Stimulated activated CD8-positive, alpha-beta memory T cell treated with anti-CD3 and anti-CD28 coated beads, Interleukin-4, amount 100 ng/mL, for 48 hours (primary cell): ENCODE measurements at places on chromosomes 5 and 9.

DNA sequence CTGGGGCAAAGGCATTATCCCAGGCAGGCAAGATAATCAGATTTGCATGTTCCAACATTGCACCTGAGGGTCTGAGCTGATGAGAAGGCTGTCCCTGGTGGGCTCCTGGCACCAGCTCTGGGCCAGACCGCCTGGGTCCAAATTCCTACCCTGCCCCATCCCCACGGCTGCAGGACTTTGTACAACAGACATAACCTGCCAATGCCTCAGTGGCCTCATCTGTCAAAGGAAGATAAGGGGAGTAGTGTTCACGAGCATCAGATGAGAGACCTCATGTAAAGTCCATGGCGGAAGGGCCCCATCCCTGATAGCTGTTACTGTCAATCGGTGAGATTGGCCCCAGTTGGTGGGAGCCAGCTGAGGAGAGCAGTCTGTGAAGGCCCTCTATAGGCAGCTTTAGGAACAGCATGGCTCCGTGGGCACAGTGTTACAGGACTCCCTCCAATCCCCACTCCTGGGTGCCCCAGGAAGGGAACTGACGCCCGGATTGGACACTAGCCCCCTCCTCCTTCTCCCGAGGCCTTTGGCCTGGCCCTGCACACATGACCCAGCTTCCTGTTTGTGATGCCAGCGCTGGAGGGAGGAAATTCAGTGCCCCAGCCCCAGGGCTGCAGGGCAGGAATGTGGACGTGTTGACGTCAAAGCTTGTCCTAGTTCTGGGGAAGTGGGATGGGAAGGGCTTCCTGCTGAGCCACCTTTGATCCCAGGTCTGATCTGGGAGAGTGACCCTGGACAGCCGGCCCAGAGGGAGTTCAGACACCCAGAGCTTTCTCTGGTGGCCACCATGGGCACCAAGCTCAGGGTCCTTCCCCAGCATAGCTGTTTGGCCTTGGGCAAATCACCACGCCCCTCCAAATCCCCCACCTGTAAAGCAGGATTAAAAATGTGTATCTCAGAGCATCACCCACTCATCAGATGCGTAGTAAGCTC lies 56.2 kb downstream of the DUSP1 start:
- peak; percentile 82 for DNase-seq

DNA sequence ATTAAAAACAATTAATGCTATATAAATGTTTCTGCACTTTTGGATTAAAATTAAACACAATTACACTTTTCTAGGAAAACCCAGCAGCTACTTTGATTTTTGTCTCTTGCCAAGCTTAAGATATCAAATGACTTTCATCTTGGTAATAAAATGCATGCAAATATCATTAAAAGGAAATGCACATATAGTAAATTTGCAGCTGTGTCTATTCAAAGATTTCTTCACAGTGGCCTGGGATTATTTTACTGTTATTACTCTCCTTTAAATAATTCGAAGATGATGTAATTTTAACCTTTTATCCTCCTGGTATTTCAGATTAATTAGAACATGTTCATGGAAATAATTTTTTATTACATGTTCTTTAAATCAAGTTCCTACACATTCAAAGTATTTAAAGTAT lies 529.5 kb upstream of the RGMB start:
- DNase-seq: no peak

DNA sequence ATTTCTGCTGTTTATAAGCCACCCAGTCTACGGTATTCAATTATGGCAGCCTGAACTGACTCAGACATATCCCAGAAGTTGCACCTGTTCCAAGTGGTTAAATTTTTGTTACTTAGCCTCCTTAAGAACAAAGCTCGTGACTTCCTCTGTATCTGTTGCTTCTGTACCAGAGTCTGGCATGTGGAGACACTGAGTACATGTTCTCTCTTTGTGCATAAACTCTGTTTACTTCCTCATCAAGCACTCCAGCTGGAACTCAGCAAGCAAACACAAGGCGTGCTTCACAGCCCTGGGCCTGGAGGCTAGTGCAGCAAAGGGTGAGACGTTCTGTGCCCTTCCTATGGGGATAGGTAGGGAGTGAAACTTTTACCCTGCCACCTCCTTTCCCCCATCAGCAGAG lies 19.0 kb downstream of the C9orf152 start:
- DNase-seq: no peak

DNA sequence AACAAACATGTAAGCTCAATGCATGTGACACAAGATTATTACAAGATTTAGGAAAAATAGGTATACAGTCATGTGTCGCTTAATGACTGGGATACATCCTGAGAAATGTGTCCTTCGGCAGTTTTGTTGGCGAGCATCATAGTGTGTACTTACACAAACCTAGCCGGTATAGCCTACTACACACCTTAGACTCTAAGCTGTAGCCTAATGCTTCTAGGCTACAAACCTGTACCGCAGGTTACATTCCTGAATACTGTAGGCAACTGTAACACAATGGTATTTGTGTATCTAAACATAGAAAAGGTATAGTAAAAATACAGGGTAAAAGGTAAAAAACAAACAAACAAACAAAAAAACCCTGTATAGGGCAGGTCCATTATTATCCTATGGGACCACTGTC lies 27.7 kb downstream of the MSX2 start:
- no peak for DNase-seq

- no peak for DNase-seq
Measured at GRCh38 chr9:28801144-28801799, 1228.0 kb upstream of the C9orf72 start.

DNA sequence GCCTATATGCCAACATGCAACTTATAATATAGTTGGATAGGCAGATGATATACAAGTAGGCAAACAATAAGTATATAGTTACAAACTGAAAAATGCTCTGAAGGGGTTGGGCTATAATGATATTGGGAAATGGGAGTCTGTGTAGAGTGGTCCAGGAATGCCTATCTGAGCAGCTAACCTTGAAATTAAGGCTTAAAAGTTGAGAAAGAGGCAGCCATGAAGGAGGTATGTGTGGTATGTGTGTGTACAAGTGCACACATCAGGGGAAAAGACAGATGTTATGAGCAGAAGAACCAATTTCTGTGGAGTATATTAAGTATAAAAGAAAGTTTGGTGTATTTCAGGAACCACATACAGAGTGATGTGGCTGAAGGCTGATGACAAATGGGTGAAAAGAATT lies 154.9 kb upstream of the PAPPA start:
- DNase-seq: no peak

- DNase-seq: no peak
Measured at GRCh38 chr9:99523838-99524237, 297.8 kb upstream of the NR4A3 start.

- no peak for DNase-seq
Measured at GRCh38 chr5:73682176-73682575, 56.2 kb downstream of the ARHGEF28 start.

DNA sequence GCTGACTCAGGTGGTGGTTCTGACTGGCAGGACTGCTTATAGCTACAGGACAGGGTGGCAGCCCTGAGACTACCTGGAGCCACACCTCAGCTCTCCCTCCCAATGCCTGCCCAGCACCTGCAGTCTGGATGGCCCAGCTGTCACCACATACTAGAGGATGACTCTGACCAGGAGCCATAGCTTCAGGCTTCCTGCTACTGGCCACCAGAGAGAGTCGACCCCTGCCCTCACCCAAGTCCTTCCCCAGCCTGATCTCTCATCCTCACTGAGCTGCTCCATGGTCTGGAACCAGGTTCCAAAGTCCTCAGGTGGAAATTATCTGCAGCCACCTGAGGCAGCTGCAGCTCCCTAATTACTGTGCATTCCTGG lies 25.6 kb upstream of the TDRD7 start:
- DNase-seq: no peak

- DNase-seq: no peak
Measured at GRCh38 chr5:81093536-81094196, 133.5 kb downstream of the RASGRF2 start.

- no peak for DNase-seq
Measured at GRCh38 chr5:36059571-36060419, 6.9 kb downstream of the UGT3A2 start.

DNA sequence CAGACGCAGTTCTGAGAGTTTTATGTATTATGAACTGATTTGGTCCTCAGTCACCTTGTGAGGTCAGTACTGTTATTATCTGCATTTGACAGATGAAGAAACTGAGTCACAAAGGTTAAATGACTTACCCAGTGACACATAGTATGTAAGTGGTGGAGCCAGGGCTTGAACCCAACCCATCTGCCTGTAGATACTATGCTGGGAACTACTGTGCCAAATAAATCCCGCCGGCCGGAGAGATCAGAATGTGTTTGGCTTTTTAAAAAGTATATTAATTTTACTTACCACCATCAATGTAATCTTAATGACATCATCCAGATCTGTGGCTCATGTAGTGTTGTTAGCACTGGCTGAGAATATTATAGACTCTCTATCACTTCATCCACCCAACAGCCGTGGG lies 80.8 kb downstream of the ZNF618 start:
- no peak for DNase-seq

GRCh38 chr5:156824800-156825199 lies 25.3 kb upstream of the PPP1R2B start:
- DNase-seq: no peak

DNA sequence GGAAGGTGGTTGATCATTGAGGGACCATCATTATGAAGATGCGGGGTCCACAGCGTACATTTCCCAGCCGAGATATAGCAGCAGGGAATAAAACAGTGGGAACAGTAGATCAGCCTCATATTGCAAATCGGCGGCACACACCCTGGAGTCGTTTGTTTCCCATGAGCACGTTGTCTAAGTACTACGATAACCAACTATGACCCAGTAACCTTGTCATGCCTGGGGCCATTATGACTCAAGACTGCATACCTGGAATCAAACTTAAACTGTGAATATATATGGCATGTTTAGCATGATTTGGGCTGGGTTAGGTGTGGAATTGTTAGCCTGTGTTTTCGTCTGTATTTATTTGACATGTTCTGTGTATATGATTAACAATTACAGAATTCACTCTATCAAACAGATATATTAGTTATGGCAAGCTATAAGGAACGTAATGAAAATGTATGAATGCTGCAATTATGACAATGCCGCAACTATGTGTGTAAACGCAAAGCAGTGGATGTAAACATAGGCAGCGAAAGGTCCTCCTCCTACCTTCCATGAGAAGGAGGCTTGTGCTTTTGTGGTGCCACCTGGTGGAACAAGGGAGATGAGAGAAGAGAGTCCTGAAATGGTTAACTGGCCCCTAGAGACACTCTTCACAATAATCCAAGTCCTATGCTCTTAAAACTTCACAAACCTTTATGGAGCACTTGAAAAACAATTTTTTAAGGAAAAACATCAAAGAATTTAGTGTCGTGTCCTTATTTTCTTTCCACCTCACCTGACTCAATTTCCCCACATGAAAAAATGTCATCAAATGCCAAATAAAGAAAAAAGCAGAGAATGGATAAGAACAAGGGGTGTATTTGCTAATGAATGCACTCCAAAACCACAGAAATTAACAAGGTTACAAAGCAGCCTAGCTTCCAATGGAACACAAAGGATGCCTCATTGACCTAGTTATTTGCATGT lies 47.1 kb downstream of the SEMA5A start:
- no peak for DNase-seq

GRCh38 chr5:74651710-74652109 lies 11.2 kb upstream of the ENC1 start:
- DNase-seq: no peak

GRCh38 chr9:133088146-133088750 lies 26.5 kb downstream of the CEL start:
- DNase-seq: no peak

- DNase-seq: no peak
Measured at GRCh38 chr5:80128141-80128540, 93.0 kb downstream of the THBS4 start.

GRCh38 chr5:22889720-22890119 lies 36.6 kb upstream of the CDH12 start:
- DNase-seq: no peak
